ENCODE measurements at places on chromosomes 12 and 14.

GRCh38 chr12:108622921-108623514 is 10.7 kb downstream of the SELPLG start:
- no peak for DNase-seq

- no peak for DNase-seq
Measured at GRCh38 chr12:87814625-87815024, 214.6 kb downstream of the C12orf50 start.

DNA sequence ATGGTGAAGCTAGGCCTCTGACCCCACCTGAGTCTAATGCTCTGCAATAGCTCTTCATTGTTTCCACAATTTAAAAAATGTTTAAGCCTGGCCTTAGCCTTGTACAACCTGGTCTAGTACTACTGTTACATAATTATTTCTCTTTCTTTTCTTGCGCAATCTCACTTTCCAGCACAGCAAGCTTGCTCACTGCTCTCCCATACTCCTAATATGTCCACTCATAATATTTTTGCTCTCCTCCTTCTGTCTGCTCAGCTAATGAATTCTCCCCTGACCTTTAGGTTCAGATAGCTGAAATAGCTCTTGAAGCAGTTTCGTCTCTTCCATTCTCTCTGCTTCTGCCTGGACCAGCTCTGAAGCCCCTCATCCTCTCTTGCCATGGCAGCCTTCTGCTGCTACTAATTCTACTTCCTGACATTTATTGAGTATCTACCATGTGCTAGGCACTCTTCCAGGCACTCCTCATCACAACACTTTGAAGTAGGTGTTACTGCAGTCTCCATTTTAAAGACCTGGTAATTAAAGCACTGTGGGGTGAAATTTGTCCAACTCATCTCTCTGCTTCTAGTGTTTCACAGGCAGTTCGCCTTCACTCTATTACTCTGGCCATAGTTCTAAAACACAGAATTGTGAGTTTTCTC is 2.8 kb upstream of the SLC48A1 start:
- no peak for DNase-seq

- no peak for DNase-seq
Measured at GRCh38 chr12:81303935-81304334, 226.1 kb downstream of the ACSS3 start.

- DNase-seq = no peak
Measured at GRCh38 chr14:51208982-51209381, 31.1 kb upstream of the TMX1 start.

GRCh38 chr12:125053821-125054220 is 11.4 kb upstream of the AACS start:
- DNase-seq = no peak

DNA sequence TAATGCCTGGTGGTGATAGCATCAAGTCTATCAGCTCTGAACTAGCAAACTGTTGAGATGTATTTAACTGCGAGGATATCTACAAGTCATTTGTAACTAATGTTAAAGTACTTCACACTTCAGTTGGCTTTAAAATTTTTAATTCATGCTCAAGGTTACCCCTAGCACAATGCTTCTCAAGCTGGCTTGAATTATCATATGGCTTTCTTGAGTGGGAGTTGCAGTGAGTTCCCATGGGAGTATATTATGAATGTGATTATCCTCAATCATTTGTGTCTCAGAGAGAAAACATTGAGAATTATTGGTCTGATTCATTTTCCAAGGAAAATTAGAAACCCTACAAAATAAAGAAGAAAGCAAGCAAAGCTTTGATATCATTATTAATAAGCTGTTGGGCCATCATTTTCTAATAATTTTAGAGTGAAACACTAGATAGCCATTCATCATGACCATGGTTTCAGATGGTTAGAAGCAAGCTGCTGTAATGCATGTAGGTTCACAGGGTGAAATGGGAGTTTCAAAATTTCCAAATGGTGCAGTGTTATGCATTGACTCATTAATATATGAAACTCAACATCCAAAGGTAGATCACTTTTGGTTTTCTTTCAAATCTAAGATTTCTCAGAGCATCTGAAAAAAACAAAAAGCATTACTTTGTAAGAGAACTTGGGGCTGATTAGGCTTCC is 11.8 kb upstream of the KRAS start:
- DNase-seq = no peak

DNA sequence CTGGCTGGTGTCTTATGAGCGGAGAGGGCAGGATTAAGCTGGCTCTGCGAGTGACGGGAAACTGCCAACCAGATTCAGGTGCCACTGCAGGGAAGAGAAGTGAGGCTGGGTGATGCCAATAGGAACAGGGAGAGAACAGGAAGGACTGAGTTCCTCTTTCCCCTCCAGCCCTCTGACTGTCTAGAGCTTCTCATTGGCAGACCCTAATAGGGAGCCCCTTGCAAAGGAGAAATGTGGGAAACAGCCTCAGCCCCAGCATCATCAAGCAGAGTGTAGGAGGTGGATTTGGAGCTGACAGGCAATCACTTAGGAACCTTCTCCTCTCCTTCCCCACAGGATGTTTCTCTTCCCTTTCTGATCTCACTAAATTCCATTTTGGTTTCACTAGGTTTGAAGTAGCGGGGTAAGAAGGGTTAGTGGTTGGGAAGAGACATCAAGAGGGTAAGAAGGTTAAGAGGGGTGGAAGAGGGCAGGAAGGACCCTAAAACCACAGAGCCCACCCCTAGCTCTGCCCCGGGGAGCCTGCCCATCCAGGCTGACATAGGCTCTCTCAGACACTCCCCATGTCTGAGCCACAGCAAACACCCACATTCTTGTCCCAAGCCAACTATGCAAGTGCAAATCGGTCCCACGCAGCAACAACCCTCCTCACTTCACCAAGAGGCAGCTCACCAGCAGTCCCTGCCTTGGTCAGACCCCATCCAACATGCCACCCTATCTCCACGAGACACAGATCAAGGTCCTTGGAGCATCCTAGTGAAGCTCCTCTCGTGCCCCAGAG is 111.1 kb downstream of the STAB2 start:
- no peak for DNase-seq

DNA sequence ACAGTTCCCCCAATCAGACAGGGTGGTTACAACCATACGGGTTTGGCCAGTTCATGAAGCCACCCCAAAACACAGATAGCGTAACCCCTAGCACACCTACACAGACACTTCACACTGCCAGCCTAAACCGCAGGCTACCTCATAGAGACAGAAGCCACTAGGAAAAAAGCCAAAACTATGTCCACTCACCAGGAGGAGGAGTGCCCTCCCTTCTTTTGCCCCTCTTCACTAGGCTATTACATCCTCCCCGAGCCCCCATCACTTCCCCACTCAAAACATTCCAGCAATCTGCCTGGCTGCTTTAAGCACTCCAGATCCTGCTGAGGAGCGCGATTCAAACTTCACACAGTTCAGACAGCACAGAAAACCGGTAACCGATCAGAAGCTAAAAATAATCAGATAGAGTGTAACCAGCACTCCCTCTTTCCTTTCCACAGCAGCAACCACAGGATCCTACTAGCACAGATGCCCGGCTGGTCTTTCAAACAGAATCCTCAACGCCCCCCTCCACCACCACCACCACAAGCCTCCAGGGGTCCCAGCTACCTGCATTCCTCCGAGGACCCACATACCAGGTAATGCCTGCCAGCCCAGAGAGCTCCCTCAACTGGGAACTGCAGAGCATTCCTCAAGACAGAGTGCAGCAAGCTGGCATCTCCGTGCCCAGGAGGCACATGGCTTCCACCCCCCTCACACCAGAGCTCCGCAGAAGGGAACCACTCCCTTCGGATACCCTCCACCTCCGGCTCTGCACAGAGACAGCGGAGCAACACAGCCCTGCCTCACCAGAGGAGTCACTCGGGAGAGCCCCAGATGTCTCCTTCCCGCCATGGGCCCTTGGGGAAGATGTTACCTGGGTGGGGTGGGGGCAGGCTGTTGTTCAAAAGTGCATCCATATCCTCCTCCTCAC is 1.5 kb downstream of the CHD4 start:
- DNase-seq = peak; percentile 59

DNA sequence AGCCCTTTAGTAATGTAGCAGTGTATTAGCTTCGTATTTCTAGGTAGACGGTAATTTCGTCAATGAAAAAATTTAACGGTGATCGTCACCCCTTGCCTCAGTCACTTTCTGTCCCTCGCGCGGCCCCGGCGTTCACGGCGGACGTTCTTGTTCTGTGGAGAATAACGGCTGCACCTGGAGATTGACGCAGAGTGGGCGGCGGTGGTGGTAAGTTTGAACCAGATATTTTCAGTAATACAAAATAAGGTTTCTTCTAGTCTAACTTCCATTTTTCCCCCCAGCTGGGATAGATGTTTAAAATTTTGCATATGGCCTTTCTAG is 341 bp downstream of the ZNF10 start:
- DNase-seq = peak; percentile 46

GRCh38 chr12:70561550-70561949 is 75.7 kb downstream of the PTPRB start:
- no peak for DNase-seq

DNA sequence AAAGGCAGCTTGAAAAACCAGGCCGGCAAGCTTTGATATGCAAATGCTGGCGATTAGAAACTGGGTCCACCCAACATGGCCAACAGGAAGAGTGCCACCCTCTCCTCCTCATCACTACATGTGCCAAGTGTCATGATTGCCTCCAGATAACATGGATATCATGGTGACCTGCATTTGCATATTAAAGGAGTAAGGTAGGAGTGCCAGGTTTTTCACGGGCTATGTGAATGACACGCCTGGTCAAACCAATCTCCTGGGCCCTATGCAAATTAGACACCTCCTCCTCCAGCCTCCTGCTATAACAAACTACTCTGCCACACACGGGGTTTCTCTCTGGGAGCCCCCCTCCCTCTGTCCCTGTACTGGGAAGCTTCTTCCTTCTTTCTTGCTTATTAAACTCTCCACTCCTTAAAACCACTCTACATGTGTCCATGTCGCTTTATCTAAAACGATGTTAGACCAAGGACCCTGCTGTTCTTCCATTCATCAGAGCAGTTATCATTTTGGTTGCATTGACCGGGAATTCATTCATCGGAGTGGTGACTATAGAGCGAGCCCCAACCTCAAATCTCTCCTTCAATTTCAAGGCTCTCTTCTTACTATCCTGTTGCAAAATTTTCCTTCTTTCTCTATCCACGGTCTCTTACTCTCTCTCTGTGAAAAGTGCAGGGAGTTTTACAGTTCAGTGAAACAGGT is 27.5 kb downstream of the APOBEC1 start:
- no peak for DNase-seq

- no peak for DNase-seq
Measured at GRCh38 chr12:10928746-10929286, at the start of gene PRH2. Gene PRH2, plus strand, starts transcription at chr12:10929236. Its CDS starts 38 bp downstream, at chr12:10929274.

DNA sequence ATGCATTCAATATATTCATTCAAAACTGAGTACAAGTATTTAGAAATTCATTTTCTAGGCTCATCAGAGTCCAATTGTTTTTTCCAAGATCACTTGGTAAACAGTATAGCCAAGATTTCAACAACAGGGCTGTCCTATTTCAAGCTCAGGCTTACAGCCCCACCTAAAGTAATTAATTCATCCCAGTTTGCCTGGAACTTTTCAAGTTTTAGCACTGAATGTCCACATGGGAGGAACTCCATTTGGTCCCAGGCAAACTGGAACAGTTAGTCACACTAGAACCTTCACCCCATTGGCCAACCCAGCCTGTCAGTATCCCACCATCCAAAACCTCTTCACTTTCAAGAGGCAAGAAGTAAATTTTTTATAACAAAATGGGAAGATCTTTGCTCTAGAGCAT is 210.9 kb downstream of the DPY19L2 start:
- DNase-seq = no peak

- peak; percentile 37 for DNase-seq
Measured at GRCh38 chr12:8890313-8891085, 23.8 kb upstream of the PHC1 start.

DNA sequence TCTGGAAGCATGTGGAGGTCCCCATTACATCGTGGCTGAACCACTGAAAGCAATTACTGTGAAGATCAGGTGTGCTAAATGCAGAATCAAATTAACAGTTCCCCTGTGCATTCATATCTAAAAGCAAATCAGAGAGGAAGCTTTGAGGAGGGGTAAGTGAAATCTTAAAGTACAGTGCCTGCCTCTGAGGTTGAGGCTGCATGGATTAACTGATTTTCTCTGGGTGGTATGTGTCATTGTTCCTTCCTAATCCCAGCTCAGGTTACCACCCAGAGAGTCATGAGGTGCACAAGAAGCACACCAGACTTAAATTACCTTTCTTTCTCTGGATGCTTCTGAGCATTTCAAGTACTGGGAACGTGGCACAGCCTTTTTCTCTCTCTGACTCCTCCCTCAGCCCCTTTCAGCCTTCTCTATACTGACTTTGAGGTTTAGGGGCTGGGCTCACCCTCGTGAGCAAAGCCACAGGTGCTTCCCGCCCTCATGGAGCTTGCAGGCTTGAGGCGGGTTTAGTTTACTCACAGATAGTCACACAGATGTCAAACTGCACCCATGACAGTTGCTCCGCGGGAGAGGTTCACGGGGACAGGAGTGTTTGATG is 237.6 kb upstream of the CRY1 start:
- peak; percentile 56 for DNase-seq

- DNase-seq = no peak
Measured at GRCh38 chr12:1799882-1800400, 20.4 kb upstream of the LRTM2 start.

DNA sequence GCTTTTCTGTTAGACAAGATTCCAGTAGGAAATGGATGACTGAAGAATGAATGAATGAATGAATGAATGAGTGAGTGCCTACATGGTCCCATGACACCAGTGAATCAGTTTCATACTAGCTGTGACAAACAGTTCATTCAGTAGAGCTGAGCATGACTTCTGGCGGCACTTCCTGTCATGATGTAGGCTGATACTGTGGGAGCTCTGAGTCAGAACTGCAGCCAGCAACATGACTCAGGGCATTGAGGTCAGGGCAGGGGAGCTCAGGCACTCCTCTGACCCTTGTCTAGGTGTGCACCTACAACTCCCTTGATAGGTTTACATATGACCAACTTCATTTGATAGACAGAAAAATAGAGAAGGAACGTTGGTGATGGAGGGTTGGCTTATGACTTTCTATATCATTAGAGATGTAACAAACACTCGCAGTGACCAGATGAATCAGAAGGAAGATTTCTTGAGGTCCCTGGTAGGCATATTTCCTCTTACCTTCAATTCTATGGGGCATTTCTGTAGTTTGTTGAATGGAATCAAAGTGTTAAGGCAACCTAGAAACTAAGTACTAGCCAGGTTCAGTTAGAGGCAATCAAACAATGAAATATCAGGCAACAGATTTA is 139.3 kb upstream of the ARHGAP5 start:
- peak; percentile 85 for DNase-seq

- no peak for DNase-seq
Measured at GRCh38 chr14:81416194-81416952, 16.2 kb upstream of the STON2 start.

GRCh38 chr12:501722-502447 is 42.1 kb downstream of the B4GALNT3 start:
- DNase-seq = no peak

- DNase-seq = no peak
Measured at GRCh38 chr14:56216626-56217379, 98.6 kb downstream of the PELI2 start.

DNA sequence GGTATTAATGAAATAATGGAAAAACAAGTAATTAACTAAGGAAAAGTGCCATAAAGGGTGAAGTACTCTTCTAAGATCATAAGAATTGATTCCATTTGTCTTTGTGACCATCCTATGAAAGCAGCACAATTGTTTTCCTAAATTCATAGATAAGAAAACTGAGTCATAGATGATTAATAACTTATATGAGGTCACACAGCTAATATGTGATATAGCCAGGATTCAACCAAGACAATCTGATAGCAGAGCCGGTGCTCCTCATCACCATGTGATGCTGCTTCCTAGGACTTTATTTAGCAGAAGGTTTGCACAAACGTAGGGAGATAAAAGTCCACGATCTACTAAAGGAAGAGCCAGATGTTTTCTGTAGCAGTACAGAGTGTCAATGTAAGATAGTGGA is 181.5 kb upstream of the SYT1 start:
- DNase-seq = no peak

Measured in stimulated activated CD4-positive, alpha-beta T cell treated with anti-CD3 and anti-CD28 coated beads, Interleukin-1b, Interleukin-23, amount 100 ng/mL, for 48 hours (primary cell).